Epithelial cell of prostate (primary cell): ENCODE measurements at places on chromosomes 4 and X.

DNA sequence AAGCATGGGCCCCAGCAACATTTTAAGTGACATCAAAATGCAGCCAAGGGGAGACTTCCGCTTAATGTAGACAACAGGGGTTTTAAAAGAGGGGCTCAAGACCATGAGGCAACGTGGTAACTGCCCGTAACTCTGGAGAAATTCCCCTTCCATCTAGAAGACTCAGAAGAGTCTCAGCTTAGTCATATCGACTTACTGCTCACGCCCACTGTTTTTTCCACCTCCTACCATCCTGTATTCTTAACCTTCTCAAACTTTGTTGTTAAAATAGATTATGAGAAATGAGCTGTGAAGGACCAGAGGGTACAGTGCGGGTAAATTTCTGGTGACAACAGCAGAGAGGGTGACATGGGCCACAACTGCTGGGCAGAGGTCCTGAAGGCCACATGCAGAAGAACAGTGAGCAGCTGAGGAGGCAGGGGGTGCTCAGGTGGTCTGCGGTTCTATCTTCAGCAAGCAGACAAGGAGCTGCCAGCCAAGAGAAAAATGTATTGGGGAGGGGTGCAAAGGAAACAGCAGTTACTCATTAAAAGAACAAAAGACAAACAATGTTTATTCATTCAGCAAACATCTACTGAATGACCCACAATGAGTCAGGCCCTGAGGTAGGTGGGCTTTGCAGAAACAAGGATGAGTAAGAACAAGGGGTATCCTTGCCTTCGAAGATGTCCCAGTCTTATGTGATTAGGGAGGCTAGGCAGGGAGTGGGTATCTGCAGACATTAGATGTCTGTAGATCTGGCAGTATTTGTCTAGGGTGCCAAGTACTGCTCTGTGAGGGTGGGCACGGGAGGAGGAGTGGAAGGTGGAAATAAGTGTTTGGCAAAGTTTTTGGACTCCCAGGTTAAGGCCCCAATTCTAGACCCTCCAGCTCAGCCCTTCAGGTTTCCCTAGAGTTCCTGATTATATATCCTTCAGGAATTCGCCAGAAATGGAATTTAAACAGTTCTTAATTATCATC is 175.3 kb downstream of the TSPAN5 start:
- peak; percentile 58 for DNase-seq

DNA sequence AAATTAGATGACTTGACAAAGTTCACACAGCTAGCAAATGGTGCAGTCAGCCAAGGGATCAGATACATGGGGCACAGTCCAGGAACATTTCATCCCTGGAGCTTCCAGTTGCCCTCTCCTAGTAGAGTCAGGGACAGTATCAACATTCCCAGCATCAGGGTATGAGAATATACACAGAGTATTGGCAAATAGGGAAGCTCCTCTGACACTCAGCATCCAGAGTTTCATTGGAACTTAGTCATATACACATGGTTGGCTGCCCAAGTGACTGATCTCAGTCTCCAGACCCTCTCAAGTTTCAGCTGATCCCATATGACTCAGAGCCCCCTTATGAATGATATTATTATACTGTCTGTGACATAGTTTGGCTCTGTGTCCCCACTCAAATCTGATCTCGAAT is 13.7 kb upstream of the KCTD8 start:
- no peak for DNase-seq

- DNase-seq: no peak
These were observed 35.7 kb downstream of the DDX53 start for GRCh38 chrX:23035493-23035892.

- DNase-seq: no peak
These were observed 165.8 kb downstream of the LARP7 start for GRCh38 chr4:112802780-112803179.

GRCh38 chr4:38904090-38904666 is 36.6 kb downstream of the FAM114A1 start:
- DNase-seq: no peak

DNA sequence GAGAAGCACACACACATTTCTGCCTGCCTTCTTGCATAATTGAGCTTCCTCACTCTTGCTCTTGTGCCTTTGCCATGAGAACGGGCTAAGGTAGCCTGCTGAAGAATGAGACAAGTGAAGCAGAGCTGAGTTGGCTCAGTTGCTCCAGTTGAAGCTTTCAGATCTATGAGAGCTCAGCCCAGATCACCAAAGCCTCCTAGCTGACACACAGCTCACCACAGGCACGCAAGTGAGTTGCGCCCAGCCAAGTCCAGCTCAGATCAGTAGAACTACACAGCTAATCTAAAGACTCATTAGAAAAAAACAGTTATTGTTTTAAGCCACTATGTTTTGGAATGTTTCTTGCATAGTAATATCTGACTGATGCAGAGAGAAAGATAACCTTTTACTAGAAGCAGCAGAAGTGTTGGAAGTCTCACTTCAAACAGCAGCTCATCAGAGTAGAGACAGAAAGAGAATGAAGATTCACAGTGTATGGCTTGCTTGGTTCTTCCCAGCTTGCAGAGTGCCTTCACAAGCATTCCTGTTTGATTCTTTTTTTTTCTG is 362.4 kb downstream of the MID1IP1 start:
- DNase-seq: no peak

DNA sequence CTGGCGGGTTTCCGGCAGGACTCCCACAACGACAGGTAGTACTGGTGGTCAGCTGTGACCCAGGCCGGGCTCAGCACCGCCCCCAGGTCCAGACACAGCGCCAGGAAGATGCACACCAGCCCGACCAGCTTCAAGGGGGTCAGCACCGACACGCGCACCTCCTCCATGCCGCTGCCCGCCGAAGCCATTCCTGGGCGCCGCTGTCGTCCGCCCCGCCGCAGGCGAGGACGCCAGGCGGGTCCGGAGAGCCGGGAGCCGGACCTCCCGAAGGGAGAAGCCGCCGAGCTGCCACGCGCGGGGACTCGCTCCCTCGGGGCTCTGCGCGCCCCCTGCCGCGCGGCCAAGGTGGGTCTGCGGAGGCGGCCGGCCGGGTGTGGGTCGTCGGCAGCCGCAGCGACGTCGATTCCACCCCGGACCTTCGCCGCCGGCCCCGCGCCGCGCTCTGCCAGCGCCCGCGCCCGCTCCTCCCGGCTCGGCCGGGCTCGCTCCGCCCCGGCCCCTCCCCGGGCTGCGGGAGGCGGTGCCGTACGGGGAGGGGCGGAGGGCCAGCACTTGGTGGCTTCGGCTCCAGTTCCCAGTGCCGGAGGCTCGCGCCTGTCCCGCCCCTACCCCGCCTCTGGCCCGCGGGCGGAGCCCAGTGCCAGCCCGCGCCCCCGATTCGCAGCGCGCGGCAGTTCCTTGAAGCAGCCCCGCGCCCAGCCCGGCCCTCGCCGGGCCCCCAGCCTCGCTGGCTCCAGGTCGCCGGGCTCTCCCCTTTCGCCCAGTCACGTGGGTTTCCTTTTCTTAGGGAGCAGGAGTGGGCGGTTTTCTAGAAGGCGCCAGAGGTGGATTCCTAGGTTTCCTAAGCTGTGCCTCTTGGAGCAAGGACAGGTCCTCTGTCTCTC is at the start of gene TMEM47:
Gene TMEM47, minus strand, starts transcription at position 444 of the 884 bp plus-strand sequence. Its CDS starts 256 bp downstream, at position 188.
- no peak for DNase-seq

GRCh38 chr4:142549726-142550463 is 296.2 kb downstream of the INPP4B start:
- DNase-seq: peak; percentile 94

- peak; percentile 16 for DNase-seq
These were observed 32.3 kb upstream of the BBS12 start for GRCh38 chr4:122700178-122700725.

DNA sequence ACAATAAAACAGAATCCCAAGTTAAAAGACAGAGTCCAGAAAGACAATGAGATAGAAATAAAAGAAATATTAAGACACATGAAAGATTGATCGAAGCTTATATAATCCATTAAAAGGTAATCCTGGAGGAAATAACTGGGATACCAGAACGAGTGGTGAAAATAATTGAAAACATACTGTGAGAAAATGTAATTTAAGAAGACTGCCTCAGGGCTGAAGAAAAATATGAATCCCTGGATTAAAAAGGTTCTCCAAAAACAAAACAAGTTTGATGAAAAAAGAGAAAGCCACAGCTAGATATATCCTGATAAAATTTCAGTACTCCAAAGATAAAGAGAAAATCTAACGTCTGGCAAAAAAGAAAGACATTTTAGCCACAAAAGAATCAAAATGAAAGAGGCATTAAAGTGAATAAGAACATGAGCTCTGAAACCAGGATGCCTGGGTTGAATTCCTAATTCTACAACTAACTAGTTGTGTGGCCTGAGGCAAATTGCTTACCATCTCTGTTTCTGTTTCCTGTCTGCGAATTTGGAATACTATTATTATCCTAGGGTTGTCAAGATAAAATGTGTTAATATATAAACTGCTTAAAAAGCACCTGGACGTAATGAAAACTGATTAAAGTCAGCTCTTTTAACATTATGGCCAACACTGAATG is 5.5 kb downstream of the DDX60L start:
- no peak for DNase-seq

GRCh38 chr4:38069271-38069760 is 109.1 kb downstream of the PTTG2 start:
- DNase-seq: peak; percentile 59

DNA sequence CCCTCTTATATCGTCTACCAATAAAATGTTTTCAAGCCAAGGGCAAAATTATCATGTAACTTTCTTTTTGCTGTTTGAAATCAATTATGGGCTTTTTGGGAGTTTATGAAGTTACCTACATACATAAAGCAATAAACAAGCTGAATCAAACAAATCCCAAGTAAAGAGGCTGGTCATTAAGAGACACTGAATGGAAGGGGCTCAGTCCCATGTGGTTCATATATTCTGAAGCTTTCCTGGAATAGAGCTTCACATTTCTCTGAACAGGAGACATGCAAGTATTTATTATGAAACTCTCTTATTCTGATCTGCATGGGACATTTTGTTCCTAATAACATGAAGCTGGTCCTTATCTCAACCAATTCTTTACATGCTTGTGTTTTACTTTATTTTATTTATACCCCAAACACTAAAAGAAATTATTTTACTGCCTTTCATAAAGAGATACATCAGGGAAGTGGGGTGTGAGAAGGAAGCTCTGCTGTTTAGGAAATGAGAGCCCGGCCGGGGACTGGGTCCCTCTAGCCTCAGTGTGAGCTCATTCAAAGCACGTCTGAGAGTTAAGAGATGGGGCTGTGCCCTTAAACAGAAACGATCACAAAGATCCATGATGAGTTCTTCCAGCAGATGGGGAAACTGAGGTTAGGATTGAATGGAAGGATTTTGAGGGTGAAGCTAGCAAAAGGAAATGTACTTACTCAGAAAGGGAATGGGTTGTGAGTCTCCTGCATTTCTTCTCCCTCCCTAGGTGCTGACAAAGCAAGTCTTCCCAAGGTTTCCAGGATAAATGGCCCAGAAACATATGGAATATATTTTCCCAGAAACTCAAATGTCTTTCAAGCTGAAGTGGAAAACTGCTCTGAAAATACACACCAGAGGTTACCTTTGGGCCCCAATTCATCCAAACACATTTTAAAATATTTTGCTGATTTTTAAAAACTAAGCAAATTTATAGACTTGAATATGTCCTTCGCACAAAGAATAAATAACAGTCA is 93.1 kb upstream of the LNX1 start:
- no peak for DNase-seq

- DNase-seq: no peak
These were observed 477.1 kb upstream of the TENM3 start for GRCh38 chr4:181766061-181766548.

GRCh38 chr4:128338634-128339355 is 51.2 kb upstream of the PGRMC2 start:
- peak; percentile 20 for DNase-seq
